ENCODE measurements at places on chromosomes 12 and 14.

- DNase-seq, result no peak
These were observed 123.3 kb upstream of the OR4E1 start for GRCh38 chr14:21796916-21797315.

DNA sequence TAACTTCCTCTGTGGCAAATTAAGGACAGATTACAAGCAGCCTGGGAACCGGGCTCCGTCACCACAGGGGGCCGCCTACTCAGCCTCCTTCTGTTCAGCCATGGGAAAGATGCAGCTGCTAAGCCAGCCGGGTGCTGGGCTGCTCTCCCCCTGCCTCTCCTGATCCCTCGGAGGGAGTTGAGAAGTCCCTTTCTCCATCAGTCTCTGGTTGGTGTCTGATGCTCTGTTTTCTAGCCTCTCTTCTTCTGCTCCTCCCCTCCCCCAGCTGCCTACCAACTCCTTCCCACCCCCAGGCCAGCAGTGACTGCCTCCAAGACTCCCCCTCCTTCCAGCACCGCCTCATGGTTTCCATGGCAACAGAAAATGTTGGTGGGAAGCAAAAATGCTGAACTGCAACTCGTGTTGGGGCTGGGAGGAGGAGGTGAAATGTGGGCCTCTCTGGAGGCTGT is 486.7 kb downstream of the APAF1 start:
- DNase-seq, result no peak

GRCh38 chr14:104435147-104436046 is 144.2 kb upstream of the C14orf180 start:
- no peak for DNase-seq

DNA sequence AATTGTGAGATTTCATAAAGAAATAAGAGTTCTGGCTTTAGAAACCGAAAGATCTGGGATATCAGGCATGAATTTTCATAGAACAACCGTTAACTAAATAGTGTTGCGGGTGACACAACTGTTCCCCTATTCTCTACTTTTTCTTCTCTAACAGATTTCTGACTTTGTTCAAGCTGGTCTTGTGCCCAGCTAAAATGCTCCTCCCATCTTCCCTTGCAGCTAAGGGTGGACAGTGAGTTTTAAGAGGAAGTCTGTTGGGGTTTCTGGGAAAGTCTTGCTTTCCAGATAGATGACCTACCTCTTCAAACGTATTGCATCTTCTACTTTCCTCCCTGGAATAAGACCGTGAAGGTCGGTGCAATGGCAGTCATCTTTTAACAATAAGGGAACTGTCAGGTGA is 18.7 kb downstream of the CCDC63 start:
- DNase-seq, result no peak

- no peak for DNase-seq
These were observed 338.6 kb downstream of the SYT1 start for GRCh38 chr12:79203058-79203647.

DNA sequence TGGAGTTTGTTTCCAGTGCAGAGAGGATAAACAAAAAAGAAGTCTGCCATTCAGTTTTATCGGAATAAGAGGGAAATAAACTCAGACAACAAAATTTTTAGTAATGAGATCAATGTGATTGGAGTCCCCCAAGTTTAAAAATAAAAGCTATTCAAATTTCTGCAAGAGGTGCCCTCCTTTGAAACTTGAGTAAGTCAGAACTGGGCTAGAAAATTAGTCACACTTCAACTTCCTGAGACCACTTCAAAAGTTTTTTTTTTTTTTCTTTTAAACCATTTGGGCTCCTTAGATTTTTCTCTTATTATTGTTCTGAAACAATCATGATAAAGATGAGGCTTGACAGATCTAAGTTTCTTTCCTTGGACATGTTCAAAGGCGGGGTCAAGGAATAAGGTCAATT is 3.2 kb downstream of the DACT1 start:
- DNase-seq, result no peak

DNA sequence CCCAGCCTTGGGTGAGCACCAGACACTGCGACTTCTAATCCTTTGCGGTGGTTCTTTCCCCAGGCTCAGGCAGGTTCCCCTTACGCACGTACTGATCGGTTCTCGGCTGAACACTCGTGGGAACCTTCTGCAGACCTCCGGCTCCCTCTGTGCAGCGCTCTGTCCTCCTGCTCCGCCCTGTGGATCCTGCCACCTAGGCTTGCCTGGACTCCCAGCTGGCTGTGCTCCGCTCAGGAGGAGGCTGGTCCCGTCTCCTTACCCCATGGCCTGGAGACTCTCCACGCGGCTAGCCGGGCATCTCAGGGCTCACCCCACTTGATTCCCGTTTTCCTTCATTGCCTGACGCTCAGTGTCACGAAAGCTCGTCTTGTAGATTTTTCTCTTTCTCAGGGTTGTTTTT is 34.7 kb downstream of the TNFAIP2 start:
- no peak for DNase-seq

GRCh38 chr14:101862177-101862576 is 100.7 kb downstream of the PPP2R5C start:
- DNase-seq, result no peak

DNA sequence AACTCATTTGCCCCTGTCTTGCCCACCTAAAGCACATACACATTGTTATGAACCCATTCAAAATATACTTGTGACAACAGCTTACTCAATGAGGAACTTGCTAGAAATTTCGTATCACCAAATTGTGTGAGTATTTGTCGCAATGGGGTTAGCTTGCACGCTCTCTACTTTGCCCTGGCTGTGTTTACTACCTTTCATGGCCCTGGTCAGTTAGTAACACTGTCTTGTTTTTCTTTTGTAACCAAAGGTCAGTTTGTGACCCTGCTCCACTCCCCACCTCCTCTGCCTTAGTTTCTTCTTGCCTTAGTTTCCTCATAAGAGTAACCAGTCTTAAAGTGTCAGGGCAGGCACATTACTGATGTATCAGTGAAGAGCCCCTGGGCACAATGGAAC is 205.8 kb upstream of the EEA1 start:
- no peak for DNase-seq

DNA sequence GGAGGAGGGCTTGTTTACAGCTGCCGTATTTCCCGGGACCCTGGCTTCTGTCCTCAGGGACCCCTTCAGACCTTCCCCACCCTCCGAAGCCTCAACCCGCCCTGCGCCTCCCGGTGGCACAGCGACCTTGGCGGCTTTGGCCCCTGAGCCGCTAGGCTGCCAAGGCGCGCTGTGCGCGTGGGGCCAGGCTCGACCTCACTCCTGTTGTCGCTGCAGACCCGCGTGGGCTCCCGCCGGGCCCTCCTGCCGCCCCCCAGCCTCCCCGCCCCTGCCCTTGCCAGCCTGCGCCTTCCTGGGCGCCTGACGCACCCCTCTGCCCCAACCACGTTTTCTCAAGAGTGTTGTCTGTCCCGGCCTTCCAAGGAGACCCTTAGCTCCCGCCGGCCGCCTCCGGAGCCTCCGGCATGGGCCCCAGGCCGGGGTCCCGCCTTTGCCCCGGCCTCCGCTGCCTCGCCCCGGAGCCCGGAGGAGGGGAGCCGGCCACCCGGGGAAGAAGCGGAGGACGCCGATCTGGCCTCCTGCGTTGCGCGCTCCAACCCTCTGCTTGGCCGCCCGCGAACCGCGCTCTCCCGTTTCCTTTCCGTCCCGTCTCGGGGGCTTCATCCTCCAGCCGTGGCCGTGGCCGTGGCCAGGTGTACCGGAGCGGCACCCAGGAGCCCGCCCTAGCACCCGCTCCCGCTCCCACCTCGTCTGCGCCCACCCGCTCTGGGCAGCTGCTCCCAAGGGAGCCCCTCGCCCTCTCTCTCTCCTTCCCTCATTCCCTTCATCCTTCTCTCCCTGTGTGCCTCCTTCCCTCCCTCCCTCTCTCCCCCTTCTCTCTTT is 19.9 kb downstream of the PPP2R5C start:
- DNase-seq, result no peak

GRCh38 chr14:89232265-89233070 is 184.6 kb downstream of the FOXN3 start:
- DNase-seq, result no peak

DNA sequence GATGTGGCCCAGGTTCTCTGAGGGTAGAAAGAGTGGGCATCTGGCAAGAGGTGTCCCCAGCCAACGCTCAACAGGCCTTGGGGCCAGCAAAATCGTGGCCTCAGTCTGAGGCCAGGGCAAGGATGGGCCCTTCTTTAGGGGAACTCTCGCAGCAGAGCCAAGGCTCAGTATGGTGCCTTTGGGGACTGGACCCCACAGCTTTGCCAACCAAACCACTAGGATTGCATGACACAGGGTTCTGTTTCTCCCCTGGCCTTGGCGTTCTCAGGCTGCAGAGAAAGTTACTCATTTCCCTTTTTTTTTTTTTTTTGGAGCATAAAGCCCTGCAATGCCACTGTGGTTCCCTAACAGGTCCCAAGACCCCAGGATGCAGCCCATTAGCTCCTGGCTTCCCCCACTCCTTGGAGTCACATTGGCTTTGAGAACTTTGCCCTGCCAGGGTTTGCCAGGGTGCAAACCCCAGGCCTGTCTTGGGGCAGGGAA is 100.6 kb downstream of the LGMN start:
- no peak for DNase-seq

DNA sequence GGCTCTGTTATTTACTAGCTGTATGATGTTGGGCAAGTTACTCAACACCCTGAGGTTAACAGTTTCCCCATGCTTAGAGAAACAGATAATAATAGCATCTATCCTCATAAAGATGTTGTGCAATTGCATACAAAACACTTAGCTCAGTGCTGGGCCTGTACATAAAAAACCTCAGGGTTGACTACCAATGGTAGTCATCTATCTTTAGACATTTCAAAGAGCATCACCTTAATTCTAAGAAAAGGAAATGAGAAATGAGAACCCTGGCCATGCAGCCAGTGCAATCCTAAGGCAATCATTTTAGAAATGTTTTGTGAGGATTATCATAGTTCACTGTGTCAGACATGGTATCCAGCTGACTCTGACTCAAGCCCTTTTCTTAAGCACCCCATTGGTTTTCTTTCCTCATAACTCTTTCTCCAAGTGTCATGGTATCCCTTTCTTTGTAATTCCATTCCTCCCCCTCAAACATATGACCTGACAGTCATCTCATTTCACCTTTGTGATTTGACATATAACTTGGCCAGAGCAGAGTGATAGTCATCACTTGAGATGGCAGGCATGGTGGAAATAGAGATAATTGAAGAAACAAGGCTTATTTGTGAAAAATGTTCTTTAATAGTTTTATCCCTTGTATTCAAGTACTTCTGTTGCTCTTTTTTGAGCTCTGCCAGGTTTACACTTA is 29.5 kb upstream of the OSBPL8 start:
- DNase-seq, result no peak

DNA sequence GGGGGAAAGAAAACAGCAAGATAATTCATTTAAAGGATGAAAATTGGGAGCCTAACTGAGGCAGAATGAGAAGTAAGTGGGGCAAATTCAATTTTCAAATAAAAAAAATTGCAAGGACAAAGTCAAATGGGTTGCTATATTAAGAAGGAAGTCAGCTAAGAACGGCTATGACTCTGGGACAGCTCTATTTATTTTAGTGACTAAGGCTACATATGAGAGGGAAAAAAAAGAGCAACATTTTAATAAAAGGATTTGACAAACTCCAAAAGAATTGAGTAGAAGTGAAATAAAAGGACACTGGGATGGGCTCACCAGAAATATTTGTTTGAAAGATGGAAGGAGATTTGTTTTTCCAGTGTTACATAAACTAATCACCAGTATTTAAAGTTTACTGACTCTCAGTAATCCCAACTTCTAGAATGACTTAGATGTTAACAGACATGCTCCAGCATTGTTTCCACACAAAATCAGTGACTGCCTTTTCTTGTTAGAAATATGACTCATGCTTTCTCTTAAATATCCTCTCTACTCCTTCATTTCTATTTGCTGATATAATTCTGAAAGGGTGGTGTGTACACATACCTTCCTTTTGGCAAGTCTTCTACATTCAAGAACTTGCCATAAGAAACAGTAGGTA is 198.5 kb downstream of the SLC25A21 start:
- no peak for DNase-seq

DNA sequence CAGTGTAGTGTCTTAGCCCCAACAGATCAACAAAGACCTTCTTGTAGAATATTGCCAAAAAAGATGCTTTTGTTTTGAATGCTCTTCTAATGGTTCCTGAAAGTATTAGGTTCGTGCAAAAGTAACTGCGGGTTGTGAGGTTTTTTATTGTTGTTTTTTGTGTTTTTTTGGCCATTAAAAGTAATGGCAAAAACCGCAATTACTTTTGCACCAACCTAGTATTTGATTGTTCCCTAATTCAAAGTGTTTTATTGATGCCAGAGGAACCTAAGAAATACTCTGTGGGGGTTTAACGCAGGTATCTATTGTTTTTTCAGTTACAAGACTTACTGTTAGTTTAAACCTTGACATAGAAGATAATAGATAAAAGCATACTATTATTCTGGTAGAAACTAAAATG is 150.8 kb upstream of the DAAM1 start:
- no peak for DNase-seq

GRCh38 chr12:103498990-103499389 is 3.2 kb upstream of the C12orf42 start:
- no peak for DNase-seq

GRCh38 chr14:22422238-22422637 is 166.8 kb downstream of the DAD1 start:
- no peak for DNase-seq

GRCh38 chr14:65419593-65420252 is 7.2 kb downstream of the FUT8 start:
- DNase-seq, result no peak

- no peak for DNase-seq
These were observed 1278.4 kb upstream of the FLRT2 start for GRCh38 chr14:84251411-84252115.
